ENCODE measurements at places on chromosomes 3 and 15. TPM values are rescaled to one million over a fixed set of nuclear protein-coding genes. Genes with fewer than 3 reads are reported as not detected.

GPR15 gene
- total RNA-seq: not detected

DNA sequence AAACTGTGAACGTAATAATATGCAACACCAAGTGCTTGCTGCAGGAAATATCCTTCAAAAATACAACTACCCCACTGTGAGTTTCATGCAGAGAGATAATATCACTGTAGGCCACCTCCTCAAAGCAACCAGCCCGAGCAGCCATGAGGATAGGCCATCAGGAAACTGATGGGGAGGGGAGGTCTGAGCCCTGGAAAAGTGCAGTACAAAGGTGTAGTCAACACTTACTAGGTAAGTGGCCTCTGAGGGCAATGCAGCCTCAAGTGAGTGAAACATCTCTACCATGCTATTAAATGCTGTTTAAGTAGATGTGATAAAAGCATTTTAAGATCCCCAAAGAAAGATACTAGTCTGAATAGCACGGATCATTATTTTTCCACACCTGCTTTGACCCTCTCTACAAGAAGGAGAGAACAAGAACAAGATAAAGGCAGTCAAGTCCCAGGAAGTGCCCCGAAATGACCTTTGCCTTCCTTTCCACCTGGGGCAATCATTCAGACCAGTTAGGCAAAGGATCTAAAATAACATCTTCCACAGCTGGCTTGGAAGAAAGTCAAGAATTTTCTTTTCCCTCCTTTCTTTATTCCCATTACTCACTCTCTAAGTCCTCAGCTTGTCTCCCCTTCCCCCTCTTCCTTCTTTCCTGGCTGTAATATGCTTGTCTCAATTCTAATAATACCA lies 62.8 kb downstream of the FMN1 start:
- DNase-seq: peak; percentile 56

- DNase-seq: no peak
Observed at GRCh38 chr15:42544853-42545629, 3.6 kb downstream of the LRRC57 start.

GRCh38 chr3:52090131-52090932 lies 34.0 kb upstream of the DUSP7 start:
- peak; percentile 54 for DNase-seq

DNA sequence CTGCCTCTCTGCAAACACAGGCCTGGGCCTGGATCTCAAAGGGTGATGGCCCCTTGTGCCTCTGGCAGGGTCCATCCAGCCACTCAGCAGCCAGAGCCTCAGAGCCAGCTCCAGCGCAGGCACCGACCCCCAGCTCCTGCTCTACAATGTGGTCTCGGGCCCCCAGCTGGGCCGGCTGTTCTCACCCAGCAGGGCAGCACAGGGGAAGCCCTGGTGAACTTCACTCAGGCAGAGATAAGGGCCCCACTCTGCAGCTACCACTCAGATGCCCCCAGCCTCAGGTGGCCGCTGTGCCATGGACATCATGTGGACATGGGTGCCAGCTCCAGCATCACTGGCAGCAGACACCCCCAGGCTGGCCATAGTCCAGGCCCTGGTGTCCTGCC lies 173.1 kb downstream of the TBC1D2B start:
- DNase-seq: no peak

DNA sequence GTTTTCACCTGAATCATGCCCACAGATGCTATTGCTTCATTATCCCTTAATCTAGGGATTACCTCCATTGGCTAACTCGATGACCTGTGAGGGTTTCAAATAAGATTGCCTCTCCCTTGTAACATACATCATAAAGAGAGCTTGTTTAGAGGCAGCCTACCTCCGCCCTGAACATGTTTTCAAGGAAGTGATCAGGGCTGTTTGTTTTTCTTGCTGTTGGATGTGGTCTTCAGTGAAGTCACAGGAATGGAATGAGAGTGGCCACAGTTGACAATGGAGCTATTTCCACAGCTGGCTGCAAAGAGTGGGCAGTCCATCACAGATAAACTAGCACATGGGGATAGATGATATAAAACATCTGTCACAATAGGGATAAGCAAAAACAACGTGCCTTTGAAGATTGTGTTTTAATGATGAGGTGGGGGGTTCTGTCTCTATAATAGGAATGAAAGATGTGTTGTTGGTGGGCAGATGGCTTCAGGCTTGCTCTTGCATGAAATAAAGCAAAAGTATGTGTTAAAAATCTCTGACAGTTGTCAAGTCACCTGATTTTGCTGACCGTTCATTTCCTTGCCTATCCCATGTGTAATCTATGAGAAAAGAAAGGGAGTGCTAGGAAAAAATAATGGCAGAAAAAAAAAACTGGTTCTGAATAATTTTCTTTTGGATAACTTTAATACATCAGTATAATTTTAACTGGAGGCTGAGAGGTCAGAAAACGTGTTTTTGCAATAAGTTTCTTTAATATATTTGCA lies 642.3 kb downstream of the RBMS3 start:
- DNase-seq: peak; percentile 96

Data from mammary epithelial cell (primary cell).